MCF 10A (cell line): ENCODE measurements at places on chromosomes 11 and 22. TPM values are rescaled to one million over a fixed set of nuclear protein-coding genes. Genes with fewer than 3 reads are reported as not detected.

The SHANK2 gene
- 0.52 and 0.86 TPM in 2 replicates for total RNA-seq

The TBX10 gene
- total RNA-seq: not detected in 2 replicates

The RAB39A gene
- not detected in 2 replicates for total RNA-seq

The ZP1 gene
- total RNA-seq: not detected in 2 replicates

The PANX3 gene
- total RNA-seq: not detected in 2 replicates

The SEC14L6 gene
- not detected in 2 replicates for total RNA-seq

DNA sequence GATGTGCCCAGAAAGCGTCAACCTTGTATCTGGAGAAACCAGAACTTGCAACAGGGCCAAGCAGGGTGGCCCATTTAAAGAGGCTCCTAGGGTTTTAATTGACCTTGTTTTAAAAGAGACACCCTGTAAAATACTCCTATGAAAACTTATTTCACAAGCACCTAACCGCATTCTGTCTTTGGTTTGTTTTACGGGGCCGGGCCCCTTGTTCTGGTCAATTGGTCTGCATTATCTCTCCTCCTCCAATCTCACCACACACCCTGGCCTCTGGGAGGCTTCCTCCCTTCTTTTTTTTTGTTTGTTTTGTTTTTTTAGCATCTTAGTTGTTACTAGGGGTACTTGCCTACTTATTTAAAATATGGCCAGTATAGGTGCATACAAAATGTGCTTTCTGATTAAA, 4.7 kb downstream of the EHF start:
- H3K4me3 ChIP-seq: no peak overlapping the region
- DNase-seq: no peak
- H3K27ac ChIP-seq: peak overlapping the region; percentile 57

GRCh38 chr11:20226933-20227332, 66.7 kb upstream of the DBX1 start:
- peak; percentile 29 for DNase-seq
- H3K27ac ChIP-seq: no peak overlapping the region
- no peaks in the 10 kb centered on the region for H3K4me1 ChIP-seq
- peaks cover 68% of the 10 kb centered on the region for H3K27me3 ChIP-seq

DNA sequence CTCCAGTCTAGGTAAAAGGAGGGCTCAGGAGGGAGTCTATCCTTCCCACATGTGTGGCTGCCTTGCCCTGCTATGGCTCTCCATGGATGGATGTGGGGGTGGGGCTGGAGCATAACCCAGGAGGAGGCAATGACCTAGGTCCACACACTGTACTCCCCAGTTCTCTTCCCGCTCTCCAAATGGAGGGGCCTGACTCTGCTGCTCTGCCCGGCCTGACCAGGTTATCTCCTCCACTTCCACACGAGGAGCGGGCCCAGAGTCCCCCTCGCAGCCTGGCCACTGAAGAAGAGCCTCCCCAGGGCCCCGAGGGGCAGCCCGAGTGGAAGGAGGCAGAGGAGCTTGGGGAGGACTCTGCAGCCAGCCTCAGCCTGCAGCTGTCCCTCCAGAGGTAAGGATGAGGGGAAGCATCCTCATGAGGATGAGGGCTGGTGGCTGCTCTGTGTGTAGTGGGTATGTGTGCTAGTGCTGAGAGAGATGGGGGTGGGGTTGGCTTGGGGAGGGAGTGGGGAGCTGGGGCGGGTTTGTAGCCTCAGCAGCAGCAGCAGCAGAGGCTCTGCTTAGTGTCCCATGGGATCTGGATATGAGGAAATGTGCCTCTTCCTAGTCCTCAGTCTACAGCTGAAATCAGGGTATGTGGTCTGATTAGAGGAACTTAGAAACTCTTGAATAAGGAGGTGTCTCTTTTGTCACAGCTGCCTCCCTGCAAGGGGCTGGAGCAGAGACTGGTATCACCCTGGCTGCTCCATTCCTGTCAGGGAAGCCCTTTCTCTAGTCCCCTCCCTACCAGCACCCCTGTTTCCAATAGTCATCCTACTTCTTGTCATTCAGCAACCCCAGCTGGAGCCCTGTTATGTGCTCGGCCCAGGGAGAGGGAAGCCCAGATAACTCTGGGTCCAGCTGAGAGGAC, 54.1 kb downstream of the CEP164 start:
- H3K4me3 ChIP-seq: no peak overlapping the region
- H3K4me1 ChIP-seq: peaks cover 5% of the 10 kb centered on the region
- DNase-seq: no peak
- peaks cover 37% of the 10 kb centered on the region for H3K36me3 ChIP-seq

- H3K27me3 ChIP-seq: no peaks in the 10 kb centered on the region
- H3K36me3 ChIP-seq: no peaks in the 10 kb centered on the region
- H3K4me1 ChIP-seq: no peaks in the 10 kb centered on the region
- H3K27ac ChIP-seq: no peak overlapping the region
- no peak overlapping the region for H3K4me3 ChIP-seq
Measured at GRCh38 chr11:93123351-93123898, 74.4 kb downstream of the SLC36A4 start.

- no peak overlapping the region for H3K27ac ChIP-seq
- no peaks in the 10 kb centered on the region for H3K36me3 ChIP-seq
- peaks cover 13% of the 10 kb centered on the region for H3K4me1 ChIP-seq
- no peaks in the 10 kb centered on the region for H3K27me3 ChIP-seq
- no peak overlapping the region for H3K4me3 ChIP-seq
- peak; percentile 33 for DNase-seq
Measured at GRCh38 chr22:24506802-24507438, 11.8 kb downstream of the UPB1 start.

GRCh38 chr11:109619498-109619897, 197.5 kb downstream of the C11orf87 start:
- no peaks in the 10 kb centered on the region for H3K36me3 ChIP-seq
- DNase-seq: peak; percentile 45
- H3K4me3 ChIP-seq: no peak overlapping the region
- no peak overlapping the region for H3K27ac ChIP-seq

DNA sequence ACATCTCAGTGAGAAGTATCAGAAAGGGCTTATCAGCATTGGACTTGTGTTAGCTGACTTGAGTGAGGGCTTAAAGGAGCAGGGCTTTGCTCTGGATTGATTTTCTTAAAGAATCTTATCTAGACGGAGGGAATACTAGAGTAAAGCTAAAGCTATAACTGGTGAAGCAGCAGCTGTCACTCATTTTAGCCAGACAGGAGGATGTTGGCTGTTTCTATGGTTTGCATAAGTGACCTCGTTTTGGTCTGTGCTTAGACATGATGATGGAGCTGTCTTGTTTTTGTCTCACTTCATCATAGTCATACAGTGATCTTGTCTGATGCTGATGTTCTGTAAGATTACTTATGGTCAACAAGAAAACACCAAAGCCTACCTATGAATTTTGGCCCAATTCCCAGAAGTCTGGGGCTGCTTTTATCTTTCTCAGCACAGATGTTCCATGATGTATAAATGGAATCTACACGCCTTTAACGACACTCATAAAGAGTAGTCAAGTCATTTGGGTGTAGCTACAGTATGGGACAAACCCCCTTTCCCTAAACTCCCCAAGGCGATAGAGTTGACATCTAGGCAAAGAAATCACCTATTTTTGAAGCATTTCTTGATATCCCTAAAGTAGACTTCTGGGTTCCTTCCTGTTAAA, 77.5 kb upstream of the UCP3 start:
- no peak overlapping the region for H3K27ac ChIP-seq
- DNase-seq: no peak
- H3K4me3 ChIP-seq: no peak overlapping the region
- H3K27me3 ChIP-seq: no peaks in the 10 kb centered on the region
- peaks cover 28% of the 10 kb centered on the region for H3K36me3 ChIP-seq

DNA sequence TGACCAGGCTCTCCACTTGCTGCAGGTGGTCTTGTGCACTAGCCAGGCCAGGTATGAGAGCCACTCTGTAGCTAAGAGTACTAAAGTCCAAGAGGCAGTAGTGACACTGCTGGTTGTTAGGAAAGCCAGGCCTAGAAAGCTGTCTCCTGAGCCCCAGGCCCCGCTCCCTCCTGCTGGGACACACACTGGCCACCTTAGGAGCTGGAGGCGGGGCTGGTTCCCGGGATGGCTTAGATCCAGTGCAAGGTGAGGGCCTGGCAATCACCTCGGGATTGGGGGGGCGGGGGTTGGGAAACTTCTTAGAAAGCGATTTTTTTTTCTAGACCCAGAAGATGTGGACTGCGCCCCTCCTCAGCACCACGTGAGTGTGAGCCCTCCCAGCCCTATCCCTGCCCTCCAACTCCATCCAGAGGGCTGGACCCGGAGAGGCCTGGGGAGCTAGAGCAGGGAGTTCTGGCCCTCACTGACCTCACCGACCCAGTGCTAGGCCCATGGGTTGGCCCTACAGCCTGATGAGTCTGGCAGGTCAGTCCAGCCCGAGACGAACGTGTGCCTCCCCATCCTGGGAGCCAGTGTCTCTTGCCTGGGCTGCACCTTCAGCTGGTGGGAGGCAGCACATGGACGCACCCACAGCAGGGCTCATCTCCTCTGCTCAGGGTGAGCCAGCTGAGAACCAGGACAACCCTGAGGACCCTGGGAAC, 18.1 kb downstream of the SLC37A2 start:
- DNase-seq: peak; percentile 48
- no peak overlapping the region for H3K27ac ChIP-seq
- peaks cover 45% of the 10 kb centered on the region for H3K4me1 ChIP-seq
- H3K4me3 ChIP-seq: no peak overlapping the region

DNA sequence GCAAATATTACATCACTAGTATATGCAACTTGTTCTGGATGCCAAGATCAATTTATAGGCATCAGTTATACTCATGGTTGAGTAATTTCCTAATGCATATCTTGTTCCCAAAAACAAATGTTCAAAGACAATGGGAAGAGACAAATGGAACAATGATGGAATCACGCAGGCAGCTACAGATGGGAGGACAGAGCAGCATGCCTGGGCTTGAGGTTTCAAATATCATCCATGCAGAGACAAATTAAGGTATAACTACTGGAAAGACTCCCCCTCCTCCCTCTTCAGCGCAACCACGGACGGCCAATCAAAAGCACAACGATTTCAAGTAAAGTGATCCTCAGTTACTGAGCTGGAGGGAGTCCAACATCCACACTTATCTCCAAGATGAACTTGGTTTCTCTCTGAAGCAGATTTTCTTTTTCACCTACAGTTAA, 106.8 kb downstream of the CCDC83 start:
- no peak overlapping the region for H3K27ac ChIP-seq
- H3K4me1 ChIP-seq: no peaks in the 10 kb centered on the region
- DNase-seq: no peak
- no peak overlapping the region for H3K4me3 ChIP-seq
- H3K36me3 ChIP-seq: peaks cover 47% of the 10 kb centered on the region

- no peak overlapping the region for H3K4me3 ChIP-seq
- no peak overlapping the region for H3K27ac ChIP-seq
- no peaks in the 10 kb centered on the region for H3K4me1 ChIP-seq
- DNase-seq: no peak
- H3K36me3 ChIP-seq: no peaks in the 10 kb centered on the region
Measured at GRCh38 chr11:130614591-130614990, 166.1 kb downstream of the ADAMTS15 start.

DNA sequence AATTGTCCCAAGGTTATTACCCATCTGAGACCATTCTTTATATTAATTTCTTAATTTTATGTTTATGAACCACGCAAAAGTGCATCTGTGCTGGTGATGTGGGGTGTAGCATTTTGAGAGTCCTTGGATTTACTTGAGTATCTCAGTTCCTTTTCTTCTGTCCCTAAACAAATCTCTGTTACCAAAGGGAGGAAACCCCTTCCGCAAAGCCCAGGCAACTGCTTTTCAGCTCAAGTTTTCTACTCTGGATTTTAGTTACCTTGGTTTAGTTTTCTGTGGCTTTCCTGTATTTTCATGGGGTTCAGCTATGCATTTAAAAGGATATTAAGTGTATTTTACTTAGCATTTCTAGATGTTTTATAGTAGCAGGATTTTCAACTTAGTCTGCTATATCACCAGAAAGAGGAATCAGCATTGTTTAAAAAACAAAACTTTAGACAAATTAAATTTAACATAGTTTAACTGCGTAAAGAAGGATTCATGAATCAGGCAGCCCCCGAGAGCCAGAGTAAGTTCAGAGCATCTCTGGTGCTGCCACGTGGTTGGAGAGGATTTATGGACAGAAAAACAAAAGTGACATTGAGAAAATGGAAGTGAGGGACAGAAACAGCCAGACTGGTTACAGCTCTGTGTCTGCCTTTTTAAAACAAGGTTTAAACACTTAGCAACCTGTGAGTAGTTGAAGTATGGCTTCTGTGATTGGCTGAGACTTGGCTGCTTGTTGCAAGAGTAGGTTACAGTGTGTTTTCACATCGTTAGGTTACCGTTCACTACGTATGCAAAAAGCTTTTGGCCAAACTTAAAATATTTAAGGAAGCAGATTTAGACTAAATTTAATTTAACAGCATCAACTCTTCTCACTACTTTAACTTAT, 9.6 kb downstream of the ADM start:
- peaks cover 4% of the 10 kb centered on the region for H3K36me3 ChIP-seq
- H3K4me3 ChIP-seq: no peak overlapping the region
- no peaks in the 10 kb centered on the region for H3K27me3 ChIP-seq
- H3K27ac ChIP-seq: no peak overlapping the region
- DNase-seq: peak; percentile 70
- H3K4me1 ChIP-seq: peaks cover 25% of the 10 kb centered on the region

DNA sequence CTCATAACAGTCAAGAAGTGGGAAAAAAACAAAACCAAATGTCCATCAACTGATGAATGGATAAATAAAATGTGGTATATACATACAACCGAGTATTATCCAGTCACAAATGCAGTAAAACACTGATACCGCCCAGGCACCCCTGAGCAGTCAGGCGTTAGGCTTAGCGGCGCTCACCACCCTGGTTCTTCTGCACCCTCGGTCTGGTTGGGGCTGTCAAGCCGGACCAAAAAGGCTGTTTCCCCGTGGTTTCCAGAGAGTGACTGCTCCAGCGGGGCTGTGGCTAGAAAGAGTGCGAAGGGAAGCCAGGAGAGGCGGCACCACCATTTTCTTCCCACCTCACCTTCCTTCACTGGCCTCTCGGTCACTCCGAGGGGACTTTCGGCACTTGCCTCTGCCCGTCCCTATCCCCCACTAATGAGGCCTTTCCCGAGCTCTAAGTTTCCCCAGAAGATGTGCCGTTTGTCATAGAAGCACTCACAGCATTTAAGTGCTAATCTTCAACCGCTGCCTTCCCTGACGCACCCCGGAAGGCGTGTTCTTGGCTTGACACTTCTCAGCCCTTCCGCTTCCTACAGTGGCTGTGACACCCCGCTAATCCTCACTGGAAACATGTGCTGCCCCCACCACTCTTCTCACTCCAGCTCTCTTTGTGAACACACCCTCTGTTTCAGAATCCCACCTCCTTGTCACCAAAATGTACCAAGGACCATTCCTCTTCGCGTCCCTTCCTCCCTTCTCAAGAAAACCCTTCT, 42.4 kb downstream of the FCHSD2 start:
- H3K4me3 ChIP-seq: no peak overlapping the region
- no peaks in the 10 kb centered on the region for H3K4me1 ChIP-seq
- no peaks in the 10 kb centered on the region for H3K36me3 ChIP-seq
- no peak overlapping the region for H3K27ac ChIP-seq
